NCI-H446 (cell line): ENCODE measurements at places on chromosomes 5 and 9.

- DNase-seq, result no peak
Observed at GRCh38 chr5:62732677-62733121, 154.1 kb downstream of the LRRC70 start.

DNA sequence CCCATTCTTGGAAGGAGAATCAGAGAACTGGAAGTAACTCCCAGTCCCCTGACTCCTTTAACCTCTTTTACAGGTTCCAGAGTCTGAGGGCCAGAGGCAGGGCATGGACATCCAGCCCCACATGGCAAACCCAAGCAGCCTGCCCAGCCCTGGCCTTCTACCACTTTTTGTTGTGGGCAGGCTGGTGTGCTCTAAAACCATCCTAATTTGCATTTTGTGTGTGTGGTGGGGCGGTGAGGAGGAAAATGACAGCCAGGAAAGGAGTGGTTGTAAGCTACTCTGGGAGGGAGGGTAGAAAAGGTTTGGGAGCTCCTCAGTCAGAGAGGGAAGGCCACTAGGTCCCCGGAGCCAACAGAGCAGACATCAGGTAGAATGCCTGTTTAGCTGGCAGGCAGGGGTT lies 90.6 kb downstream of the PSD2 start:
- no peak for DNase-seq

DNA sequence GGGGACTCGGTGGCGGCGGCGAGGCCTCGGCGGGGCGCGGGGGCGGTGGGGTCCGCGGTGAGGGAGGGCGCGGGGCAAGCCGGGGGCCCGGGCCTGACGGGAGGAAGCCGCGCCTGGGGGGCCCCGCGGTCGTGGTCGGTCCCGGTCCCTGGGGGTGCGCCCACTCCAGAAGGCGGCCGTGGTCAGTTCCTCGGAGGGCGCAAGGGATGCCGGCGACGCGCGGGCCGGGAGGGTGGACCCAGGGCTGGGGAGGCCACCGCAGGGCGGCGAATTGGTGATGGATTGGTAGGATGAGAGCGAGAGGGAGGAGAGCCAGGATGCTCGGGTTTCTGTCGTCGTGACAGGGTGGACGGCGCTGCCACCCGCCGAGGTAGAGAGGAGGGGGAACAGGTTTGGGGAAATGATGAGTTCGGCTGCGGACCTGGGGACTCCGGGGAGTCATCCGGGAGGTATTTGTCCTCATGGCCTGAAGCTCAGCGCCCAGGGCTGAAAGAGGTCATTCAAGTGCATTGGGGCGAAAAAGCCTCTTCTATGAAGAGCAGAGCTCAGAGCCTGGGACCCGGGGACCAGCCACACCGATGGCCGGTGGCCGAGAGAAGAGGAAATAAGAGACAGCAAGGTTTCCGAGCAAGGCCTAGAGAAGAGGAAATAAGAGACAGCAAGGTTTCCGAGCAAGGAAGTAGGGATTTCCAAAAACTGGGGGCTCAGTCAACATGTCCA lies 557 bp downstream of the GNG10 start:
- no peak for DNase-seq

DNA sequence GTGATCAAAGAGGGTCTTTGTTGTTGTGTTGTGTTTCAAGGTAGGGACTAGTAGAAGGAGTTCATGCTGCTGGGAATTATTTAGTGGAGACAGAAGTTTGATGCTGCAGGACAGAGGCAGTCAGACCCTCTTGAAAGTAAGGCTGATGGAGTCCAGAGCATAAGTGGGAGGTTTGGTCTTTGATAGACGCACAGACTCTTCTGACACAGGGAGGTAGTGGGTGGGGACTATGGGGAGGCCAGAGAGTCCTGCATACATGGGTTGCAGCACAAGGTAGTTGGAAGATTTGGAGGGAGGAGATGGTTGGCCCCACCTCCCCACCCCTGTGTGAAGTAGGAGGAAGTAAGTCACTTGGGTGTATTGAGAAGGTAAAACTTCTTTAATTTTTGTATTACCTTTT lies 2.4 kb upstream of the CCDC112 start:
- no peak for DNase-seq
